ENCODE measurements at places on chromosomes 7 and 10. TPM values are rescaled to one million over a fixed set of nuclear protein-coding genes. Genes with fewer than 3 reads are reported as not detected.

PLXNA4 gene
- 28.4 TPM for total RNA-seq

VPS37D gene
- 8.0 TPM for total RNA-seq

AGAP9 gene
- 10.6 TPM for total RNA-seq

ITIH5 gene
- 18.3 TPM for total RNA-seq

AZGP1 gene
- total RNA-seq = 0.82 TPM

SEC23IP gene
- 16.0 TPM for total RNA-seq

USP6NL gene
- total RNA-seq = 14.9 TPM

CUZD1 gene
- 0.55 TPM for total RNA-seq

CYP2C18 gene
- not detected for total RNA-seq

STRIP2 gene
- 0.92 TPM for total RNA-seq

FGFR2 gene
- total RNA-seq = 52.2 TPM

DNA sequence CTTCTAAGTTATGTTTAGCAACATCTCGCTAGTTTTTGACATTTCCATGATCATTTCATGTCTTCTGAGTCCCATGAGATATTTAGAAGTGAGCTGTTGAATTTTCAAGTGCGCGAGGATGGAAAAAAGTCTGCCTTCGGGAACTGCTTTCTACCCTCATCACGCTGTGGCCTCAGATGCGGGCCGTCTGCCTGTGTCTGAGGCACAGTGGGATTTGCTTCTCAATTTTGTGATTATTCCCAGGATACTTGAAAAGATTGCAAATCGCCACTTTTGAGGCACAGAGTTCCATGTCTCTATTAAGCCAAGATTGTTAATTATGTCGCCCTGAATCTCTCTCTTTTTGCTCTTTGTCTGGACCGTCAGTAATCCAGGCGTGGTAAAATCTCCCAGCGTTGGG lies 30.8 kb upstream of the NKX6-2 start:
- no peaks in the 10 kb centered on the region for H3K4me1 ChIP-seq
- H3K27me3 ChIP-seq = no peaks in the 10 kb centered on the region
- no peak overlapping the region for H3K4me3 ChIP-seq
- no peak overlapping the region for H3K27ac ChIP-seq

GRCh38 chr10:75956624-75957023 lies 525.2 kb downstream of the LRMDA start:
- no peak for DNase-seq
- H3K36me3 ChIP-seq = no peaks in the 10 kb centered on the region
- no peaks in the 10 kb centered on the region for H3K27me3 ChIP-seq
- H3K4me3 ChIP-seq = no peak overlapping the region

GRCh38 chr7:113796557-113796956 lies 122.3 kb downstream of the PPP1R3A start:
- H3K36me3 ChIP-seq = no peaks in the 10 kb centered on the region
- DNase-seq = no peak
- H3K27ac ChIP-seq = no peak overlapping the region
- H3K4me3 ChIP-seq = no peak overlapping the region
- no peaks in the 10 kb centered on the region for H3K4me1 ChIP-seq

DNA sequence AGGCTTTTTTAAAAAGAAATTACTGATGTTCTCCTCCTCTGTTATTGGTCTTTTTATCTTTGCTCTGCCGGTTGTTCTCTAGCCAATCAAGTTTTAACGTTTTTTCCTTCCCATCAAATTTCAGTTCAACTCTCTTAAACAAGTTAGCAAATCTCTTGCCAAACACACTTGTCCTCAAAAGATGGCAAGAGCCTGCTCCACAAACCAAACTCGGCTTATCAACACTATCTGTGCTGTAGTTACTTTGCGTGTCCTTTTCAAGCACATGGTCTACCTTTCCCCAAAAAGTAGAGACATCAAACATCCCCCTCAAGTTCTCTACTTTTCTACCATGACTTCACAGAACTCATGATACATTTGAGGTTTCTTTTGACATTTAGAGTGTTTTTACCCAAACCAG lies 71.3 kb downstream of the OSBPL3 start:
- peaks cover 16% of the 10 kb centered on the region for H3K4me1 ChIP-seq
- no peaks in the 10 kb centered on the region for H3K36me3 ChIP-seq

GRCh38 chr7:132429181-132429580 lies 147.1 kb downstream of the PLXNA4 start:
- no peaks in the 10 kb centered on the region for H3K36me3 ChIP-seq
- no peak overlapping the region for H3K27ac ChIP-seq
- peaks cover 4% of the 10 kb centered on the region for H3K4me1 ChIP-seq
- DNase-seq = no peak
- no peaks in the 10 kb centered on the region for H3K27me3 ChIP-seq
- no peak overlapping the region for H3K4me3 ChIP-seq

GRCh38 chr7:116024826-116025809 lies 5.4 kb downstream of the TFEC start:
- no peak overlapping the region for H3K4me3 ChIP-seq
- no peaks in the 10 kb centered on the region for H3K4me1 ChIP-seq
- H3K27ac ChIP-seq = no peak overlapping the region
- H3K36me3 ChIP-seq = no peaks in the 10 kb centered on the region
- no peaks in the 10 kb centered on the region for H3K27me3 ChIP-seq

- peaks cover 3% of the 10 kb centered on the region for H3K4me1 ChIP-seq
- no peak overlapping the region for H3K4me3 ChIP-seq
- H3K27me3 ChIP-seq = no peaks in the 10 kb centered on the region
- H3K36me3 ChIP-seq = no peaks in the 10 kb centered on the region
- H3K27ac ChIP-seq = no peak overlapping the region
- no peak for DNase-seq
Measured at GRCh38 chr7:92783260-92784201, 52.8 kb downstream of the CDK6 start.

- H3K4me3 ChIP-seq = no peak overlapping the region
- H3K27ac ChIP-seq = no peak overlapping the region
- no peaks in the 10 kb centered on the region for H3K4me1 ChIP-seq
Measured at GRCh38 chr10:11724938-11725776, 17.0 kb upstream of the ECHDC3 start.

GRCh38 chr10:106897719-106898118 lies 266.8 kb downstream of the SORCS1 start:
- H3K4me1 ChIP-seq = peaks cover 2% of the 10 kb centered on the region
- peak; percentile 74 for DNase-seq
- no peaks in the 10 kb centered on the region for H3K36me3 ChIP-seq
- no peak overlapping the region for H3K27ac ChIP-seq
- no peak overlapping the region for H3K4me3 ChIP-seq

DNA sequence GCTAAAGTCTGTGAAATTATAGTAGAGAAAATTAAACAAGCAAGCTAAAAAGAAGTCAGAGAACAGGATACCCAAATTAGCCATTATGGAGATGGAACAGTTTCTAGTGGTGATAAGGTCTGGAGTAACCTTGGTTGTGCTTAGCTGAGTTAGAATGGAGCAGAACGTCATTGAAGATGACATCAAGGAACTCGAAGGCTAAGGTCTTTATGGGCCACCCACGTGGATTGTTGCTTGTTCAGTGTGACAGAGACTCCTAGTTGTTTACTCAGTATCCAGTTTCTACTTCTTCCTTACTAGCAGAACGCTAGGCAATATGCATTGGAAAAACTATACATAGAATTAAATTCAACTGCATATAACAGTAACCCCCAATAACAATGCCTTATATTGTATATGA lies 39.7 kb downstream of the AHCYL2 start:
- no peak overlapping the region for H3K4me3 ChIP-seq
- no peaks in the 10 kb centered on the region for H3K27me3 ChIP-seq
- no peak for DNase-seq
- no peaks in the 10 kb centered on the region for H3K36me3 ChIP-seq
- no peak overlapping the region for H3K27ac ChIP-seq

DNA sequence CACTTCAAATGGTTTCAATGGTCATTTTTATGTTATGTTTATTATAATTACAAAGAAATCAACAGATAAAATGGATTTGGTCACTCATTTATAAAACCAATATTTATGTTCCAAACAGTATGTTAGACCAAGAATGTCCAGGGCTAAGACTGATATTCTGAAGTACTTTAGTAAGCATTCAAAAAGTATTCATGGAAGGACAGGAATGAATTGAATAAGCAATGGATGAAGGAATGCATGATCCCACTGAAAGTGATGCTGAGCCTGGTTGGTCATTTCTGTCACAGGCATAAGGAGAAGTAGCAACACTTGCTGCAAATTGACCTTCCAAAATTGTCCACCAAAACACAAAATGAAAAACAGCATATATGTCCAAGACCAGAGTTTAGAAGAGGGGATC lies 189.0 kb upstream of the CELF2 start:
- H3K4me1 ChIP-seq = peaks cover 4% of the 10 kb centered on the region
- H3K27ac ChIP-seq = no peak overlapping the region
- no peaks in the 10 kb centered on the region for H3K36me3 ChIP-seq
- no peaks in the 10 kb centered on the region for H3K27me3 ChIP-seq

DNA sequence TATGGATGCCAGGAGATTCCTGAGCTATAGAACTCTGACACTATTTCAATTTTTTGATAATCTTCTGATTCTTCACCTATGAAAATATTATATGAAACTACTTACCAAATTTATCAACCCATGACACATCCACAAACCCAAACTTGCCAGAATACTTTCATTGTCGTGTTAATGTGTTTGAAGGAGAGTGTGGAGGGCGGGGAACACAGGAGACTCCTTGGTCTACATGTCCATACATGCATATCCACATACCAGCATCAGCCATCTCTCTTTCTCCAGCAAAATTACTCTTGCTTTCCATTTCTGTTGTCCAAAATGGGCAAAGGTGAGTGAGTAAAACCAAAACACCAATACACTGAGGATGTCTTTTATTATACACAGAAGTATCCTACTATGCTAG lies 23.5 kb upstream of the BPGM start:
- no peaks in the 10 kb centered on the region for H3K36me3 ChIP-seq
- H3K4me3 ChIP-seq = no peak overlapping the region
- DNase-seq = no peak
- no peaks in the 10 kb centered on the region for H3K4me1 ChIP-seq

DNA sequence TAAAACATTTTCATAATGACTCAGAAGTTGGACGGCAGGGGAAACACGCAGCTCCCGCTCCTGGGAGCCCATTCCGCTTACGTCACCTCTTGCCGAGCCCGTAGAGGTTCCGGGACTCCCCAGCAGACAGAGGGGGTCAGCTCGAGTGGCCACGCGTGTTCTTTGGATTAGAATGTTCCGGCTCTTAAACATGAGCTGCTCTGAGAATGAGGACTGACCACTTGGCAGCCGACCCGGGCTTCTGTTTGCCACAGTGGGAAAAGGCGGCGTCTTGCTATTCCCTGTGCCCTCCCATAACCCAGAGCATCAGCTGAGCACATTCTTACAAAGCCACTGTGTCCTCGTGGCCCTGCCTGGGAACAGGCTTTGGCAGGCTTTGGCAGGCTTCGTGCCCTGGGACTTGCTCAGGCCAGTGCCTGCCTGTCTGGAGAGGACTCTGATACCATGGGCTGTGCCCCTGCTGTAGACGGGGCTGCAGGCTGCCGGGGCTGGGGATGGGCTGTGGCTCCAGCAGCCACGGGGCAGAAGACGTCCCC lies 40.1 kb downstream of the PFKP start:
- H3K36me3 ChIP-seq = no peaks in the 10 kb centered on the region
- H3K4me1 ChIP-seq = no peaks in the 10 kb centered on the region
- peak; percentile 82 for DNase-seq
- H3K27me3 ChIP-seq = no peaks in the 10 kb centered on the region
- peak overlapping the region; percentile 46 for H3K27ac ChIP-seq

- no peaks in the 10 kb centered on the region for H3K36me3 ChIP-seq
- DNase-seq = no peak
- H3K27ac ChIP-seq = no peak overlapping the region
- no peaks in the 10 kb centered on the region for H3K27me3 ChIP-seq
Measured at GRCh38 chr7:16795624-16796023, 9.2 kb downstream of the AGR2 start.

GRCh38 chr10:31927884-31928548 lies 615 bp downstream of the ARHGAP12 start:
- no peaks in the 10 kb centered on the region for H3K36me3 ChIP-seq
- H3K27me3 ChIP-seq = no peaks in the 10 kb centered on the region
- H3K4me1 ChIP-seq = peaks cover 4% of the 10 kb centered on the region
- peak; percentile 55 for DNase-seq
- H3K4me3 ChIP-seq = peak overlapping the region; percentile 80
- H3K27ac ChIP-seq = peak overlapping the region; percentile 78

- peaks cover 15% of the 10 kb centered on the region for H3K4me1 ChIP-seq
- H3K36me3 ChIP-seq = no peaks in the 10 kb centered on the region
- no peak overlapping the region for H3K4me3 ChIP-seq
- H3K27me3 ChIP-seq = no peaks in the 10 kb centered on the region
- no peak for DNase-seq
- no peak overlapping the region for H3K27ac ChIP-seq
Measured at GRCh38 chr10:13722747-13723653, 136.2 kb downstream of the PRPF18 start.

DNA sequence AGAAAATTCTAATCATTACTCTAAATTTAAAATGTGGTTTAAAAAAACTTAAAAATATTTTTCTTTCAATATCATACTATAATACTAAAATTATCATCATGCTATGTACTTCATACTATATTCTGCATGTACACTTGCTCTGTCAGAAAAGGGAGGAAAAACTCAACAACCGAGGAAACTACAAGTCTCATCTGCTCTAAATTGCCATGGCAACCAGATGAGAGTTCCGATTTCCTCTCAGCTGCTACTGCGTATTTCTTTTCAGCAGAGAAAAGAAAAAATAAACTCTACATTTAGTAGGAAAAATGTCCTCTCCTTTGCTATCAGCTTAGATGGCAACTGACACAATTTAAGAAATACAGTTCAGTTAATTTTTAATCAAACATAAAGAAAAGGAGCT lies 178.9 kb downstream of the SRPK2 start:
- no peaks in the 10 kb centered on the region for H3K36me3 ChIP-seq
- DNase-seq = no peak
- H3K27me3 ChIP-seq = no peaks in the 10 kb centered on the region

DNA sequence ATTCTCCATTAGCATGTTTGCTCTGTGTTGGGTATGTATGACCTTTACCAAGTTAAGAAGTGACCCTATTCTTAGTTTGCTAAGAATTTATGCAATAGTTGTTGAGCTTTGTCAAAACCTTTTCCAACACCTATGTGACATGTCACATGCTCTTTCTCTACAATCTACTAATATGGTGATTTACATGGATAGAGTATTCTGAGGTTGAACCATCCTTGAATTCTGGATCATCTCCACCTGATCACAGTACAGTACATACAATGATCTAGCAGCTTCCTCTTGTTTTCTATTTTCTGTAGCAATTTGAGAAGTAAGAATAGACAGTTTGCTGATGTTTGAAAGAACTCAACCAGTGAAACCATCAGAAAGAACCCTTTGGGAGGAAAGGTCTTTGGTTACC lies 101.2 kb upstream of the PDGFA start:
- no peak overlapping the region for H3K27ac ChIP-seq
- DNase-seq = no peak

- DNase-seq = no peak
- H3K27ac ChIP-seq = no peak overlapping the region
- no peak overlapping the region for H3K4me3 ChIP-seq
Measured at GRCh38 chr10:33125522-33126517, 167.8 kb upstream of the ITGB1 start.

DNA sequence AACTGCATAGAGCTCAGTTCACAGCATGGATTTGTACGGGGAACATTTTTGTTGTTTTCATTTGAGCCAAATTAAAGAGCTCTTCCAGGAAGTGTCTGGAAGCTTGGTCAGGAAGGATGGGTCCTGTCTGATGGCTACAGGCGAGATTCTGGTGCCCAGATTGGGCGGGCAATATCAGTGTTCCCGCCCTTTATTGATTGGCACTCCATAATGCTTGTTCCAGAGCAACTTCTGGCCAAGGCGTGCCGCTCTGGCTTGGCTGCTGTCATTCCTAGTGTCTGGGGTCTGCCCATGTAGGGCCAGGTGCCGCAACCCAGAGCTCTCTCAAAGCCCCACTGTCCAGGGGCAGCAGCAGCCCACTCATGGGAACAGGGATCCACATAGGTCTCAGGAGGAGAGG lies 45.9 kb downstream of the RAMP3 start:
- H3K27ac ChIP-seq = no peak overlapping the region
- H3K4me3 ChIP-seq = no peak overlapping the region
- DNase-seq = no peak
- no peaks in the 10 kb centered on the region for H3K36me3 ChIP-seq
- no peaks in the 10 kb centered on the region for H3K4me1 ChIP-seq

Measured in ovary (tissue), 10 donors.